Activated naive CD8-positive, alpha-beta T cell treated with anti-CD3 and anti-CD28 coated beads, Interleukin-2, amount 50 U/mL, for 24 hours (primary cell): ENCODE measurements at places on chromosomes 6 and 20.

- no peak for DNase-seq
Observed at GRCh38 chr6:125818225-125818657, 27.5 kb downstream of the NCOA7 start.

DNA sequence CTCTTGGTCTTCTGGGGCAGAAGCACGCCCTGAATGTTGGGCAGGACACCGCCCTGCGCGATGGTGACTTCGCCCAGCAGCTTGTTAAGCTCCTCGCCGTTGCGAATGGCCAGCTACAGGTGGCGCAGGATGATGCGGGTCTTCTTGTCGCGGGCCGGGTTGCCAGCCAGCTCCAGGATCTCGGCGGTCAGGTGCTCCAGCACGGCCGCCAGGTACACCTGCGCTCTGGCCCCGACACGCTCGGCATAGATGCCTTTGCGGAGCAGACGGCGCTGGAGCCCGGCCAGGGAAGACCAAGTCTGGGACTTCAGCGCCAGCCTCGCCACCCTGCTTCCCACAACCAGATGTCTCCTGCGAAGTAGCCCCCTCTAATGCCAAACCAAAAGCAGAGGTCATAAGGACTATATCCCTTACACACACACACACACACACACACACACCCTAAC, 8.0 kb upstream of the SLC17A3 start:
- DNase-seq = peak; percentile 16

DNA sequence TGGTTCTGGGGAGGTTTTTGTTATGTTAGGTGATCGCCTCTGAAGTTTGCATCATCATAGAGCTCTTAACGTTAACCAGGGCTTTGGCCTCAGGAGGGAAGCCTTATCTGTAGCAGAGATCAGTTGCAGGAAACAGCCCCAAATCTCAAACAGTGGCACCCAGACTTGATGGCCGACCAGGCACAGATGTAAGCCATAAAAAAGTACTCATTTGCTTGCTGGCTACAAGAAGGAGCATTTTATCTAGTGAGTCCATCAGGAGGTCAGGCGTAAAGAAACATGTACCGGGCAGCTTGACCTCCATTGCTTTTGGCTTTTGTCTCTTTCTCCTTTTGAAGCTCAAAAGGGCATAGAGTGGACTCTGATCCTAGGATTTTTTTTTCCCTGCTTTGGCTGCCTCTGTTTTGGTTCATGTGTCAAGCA, 122.3 kb downstream of the CCDC170 start:
- no peak for DNase-seq

GRCh38 chr6:20409427-20409971, 7.8 kb downstream of the E2F3 start:
- DNase-seq = no peak

DNA sequence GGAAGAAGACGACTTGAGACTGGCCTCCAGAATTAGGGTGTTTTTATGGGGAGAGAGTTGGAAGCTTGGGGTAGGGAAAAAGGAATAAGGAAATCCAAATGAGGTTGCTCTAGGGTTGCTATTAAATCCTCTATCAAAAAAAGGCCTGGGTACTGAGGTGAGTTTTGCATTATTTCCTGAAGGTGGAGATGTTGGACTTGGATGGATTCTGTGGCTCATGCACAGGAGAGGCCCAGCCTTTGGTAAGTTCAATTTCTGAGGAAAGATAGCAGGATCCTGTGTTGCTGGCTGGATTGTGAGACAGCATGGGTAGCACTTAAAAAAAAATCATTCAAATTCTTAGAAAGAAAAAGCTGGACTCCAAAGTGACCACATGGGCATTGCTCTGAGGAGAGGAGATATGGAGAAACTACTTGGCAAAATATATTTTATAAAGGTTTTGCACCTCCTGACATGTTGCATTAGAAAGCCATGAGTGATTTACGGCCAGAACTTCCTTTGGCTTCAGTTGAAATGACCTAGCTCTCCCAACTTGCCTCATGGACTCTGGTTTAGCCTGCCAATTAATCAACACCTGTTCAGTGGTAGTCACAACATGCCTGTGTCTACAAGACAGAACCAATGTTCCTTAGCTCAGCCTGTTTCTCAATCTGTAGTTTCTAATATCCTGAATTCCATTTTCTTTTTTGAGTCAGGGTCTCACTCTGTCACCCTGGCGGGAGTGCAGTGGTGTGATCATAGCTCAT, 152.1 kb upstream of the RALGAPA2 start:
- no peak for DNase-seq

DNA sequence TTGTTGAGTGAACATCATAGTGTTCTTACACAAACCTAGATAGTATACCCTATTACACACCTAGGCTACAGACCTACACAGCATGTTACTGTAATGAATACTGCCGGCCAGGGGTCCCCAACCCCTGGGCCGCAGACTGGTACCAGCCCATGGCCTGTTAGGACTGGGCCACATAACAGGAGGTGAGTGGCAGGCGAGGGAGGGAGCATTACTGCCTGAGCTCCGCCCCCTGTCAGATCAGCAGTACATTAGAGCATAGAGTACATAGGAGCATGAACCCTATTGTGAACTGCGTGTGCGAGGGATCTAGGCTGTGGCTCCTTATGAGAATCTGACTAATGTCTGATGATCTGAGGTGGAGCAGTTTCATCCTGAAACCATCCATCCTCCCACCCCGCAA, 126.3 kb downstream of the PRND start:
- no peak for DNase-seq

- no peak for DNase-seq
Observed at GRCh38 chr6:38033442-38033982, 214.0 kb downstream of the ZFAND3 start.

GRCh38 chr20:38057351-38057972, 23.9 kb downstream of the RPRD1B start:
- DNase-seq = peak; percentile 83

DNA sequence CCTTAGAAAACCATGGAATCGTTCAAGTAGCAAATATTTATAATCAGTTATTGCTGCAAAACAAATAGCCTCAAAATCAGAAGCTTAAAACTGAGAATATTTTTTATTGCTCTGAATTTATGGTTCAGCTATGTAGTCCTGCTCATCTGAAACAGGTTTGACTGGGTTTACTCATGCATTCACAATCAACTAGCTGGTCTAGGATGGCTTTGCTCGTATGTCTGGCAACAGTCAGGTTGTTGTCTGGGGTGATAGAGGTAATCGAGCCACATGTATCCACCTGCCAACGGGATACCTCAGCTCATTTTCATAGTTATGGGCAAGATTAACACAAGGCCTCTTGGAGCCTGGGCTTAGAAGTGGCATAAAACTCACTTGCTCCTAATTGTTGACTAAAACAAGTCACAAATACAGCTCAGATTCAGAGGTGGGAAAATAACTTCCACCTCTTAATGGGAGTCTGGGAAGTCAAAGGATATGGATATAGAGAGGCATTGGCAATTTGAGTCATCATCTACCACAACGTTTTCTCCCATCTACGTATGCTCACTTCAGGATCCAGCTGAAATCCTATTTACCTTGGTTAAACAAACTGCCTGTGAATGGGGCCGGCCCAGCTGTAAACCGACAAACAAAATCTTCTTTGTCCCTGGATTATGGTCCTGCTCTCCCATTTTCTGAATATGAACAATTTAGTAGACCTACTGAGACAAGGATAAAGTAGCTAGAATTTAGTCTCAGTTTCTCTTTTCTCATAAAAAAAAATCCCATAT, 54.5 kb upstream of the TENT5A start:
- no peak for DNase-seq

DNA sequence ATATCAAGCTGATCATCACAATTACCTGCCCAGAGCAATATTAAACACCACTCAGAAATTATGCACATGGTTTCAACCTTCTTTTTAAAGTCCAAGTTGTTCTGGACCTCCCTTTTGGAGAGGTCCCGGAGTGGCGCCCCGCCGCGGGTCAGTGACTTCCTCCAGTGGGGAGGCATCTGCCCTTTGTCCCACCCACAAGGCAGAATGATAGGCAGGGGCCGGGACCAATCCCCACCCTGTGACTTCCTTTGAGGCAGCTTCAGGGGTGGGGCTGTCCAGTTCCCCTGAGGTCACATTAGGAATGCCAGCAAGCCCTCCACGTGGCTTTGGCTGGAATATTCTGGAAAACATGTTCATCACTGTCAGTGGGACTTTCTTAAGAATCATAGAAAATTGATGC, 207.0 kb downstream of the ANKRD60 start:
- DNase-seq = no peak

GRCh38 chr6:18488526-18489270, 101.5 kb downstream of the RNF144B start:
- no peak for DNase-seq

- DNase-seq = no peak
Observed at GRCh38 chr6:13425270-13425873, 62.0 kb downstream of the GFOD1 start.

DNA sequence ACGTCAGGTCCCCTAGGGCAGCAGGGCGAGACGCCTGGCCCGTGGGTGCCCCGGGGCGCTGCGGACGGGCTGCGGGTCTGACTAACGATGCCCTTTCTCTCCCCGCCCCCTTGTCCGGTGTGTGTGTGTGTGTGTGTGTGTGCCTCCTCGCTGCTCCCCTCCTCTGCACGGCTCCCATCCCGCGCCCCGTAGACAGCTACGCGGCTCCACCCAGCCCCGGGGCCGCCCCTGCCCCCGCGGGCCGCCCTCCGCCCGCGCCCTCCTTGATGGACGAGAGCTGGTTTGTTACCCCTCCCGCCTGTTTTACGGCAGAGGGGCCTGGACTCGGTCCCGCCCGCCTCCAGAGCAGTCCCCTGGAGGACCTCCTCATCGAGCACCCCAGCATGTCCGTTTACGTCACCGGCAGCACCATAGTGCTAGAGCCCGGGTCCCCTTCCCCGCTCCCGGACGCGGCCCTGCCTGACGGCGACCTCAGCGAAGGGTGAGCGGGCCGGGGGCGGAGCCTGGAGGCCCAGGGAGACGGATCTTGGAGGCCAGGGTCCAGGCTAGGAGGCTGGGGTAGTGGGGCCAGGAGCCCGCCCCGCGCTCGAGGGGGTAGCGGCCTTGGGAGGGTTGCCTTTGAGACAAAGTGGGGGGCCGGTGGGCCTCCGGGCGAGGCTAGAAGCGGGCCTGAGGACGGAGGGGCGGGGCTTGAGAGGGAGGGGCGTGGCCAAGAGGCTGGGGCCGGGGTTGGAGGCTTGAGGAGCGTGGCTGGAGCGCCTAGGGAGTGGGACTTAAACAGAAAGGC, 5.1 kb downstream of the TP53INP2 start:
- DNase-seq = peak; percentile 86

- no peak for DNase-seq
Observed at GRCh38 chr20:49677777-49678758, 35.6 kb downstream of the B4GALT5 start.

DNA sequence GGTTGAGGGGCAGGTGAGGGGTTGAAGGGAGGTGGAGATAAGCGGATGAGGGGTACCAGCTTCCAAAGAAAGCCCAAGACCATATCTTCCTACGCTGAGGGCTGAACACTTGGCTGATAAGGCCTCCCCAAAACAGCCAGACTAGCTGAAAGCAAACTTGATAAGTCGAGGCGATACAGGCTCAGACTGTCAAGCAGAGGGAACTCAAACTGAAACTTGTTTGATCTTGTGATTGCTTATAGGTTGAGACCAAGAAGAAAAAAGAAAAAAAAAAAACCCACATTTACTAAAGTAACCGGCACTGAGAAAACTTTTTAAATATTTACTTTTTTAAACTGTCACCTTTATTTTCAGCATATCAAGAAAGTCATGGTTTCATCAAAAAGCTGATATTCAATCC, 73.6 kb downstream of the TRERF1 start:
- no peak for DNase-seq

DNA sequence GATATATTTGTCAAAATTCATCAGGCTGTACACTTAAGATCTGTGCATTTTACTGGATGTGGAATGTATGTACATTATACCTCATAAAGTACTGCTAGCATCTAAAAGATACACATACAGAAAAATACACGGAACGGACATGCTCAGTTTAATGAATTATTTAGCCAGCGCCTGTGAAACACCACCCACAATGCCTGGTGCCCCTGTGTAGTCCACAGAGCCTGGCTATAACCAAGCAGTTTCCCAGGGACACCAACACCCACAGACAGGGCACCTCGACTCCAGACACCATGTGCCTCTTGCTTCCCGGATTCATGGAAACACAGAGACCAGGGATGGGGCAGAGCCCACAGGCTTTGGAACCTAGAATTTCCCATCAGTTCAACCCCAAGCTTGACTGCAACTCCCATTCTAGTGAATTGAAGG, 17.4 kb upstream of the ARMC12 start:
- DNase-seq = peak; percentile 29

DNA sequence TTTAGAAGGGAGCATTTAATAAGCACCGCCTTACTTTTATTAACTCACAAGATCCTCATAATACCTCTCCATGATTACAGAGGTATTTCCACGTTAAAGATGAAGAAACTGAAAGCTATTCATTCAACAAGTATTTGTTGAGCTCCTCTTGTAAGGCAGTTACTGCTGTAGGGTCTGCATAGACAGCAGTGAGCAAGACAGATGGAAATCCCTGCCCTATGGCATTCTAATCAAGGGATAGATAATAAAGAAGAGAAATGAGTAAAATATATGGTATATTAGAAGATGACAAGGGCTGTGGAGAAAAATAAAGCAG, 77.8 kb upstream of the CTNNBL1 start:
- no peak for DNase-seq

- DNase-seq = no peak
Observed at GRCh38 chr6:29561606-29562181, 2.2 kb upstream of the UBD start.

- no peak for DNase-seq
Observed at GRCh38 chr6:169783401-169783800, 32.0 kb downstream of the ERMARD start.

DNA sequence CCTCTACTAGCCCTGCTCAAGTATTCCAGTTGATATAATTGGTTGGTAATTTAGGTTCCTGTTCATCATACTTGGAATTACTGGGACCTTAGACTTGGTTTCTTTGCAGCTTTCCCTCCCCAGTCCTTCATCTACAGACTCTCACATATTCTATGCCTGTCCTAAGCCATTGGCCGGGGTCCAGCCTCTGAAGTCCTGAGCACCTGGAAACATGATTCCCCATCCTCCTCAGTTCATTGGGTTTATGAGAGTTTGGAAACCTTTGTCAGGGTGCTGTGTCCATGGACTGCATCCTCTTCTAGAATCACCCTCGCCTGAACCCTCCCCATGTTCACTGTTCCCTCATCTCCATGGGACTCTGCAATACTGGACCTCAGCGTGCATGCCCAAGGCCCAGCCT, 8.8 kb downstream of the GSTA2 start:
- DNase-seq = no peak

- no peak for DNase-seq
Observed at GRCh38 chr20:49290608-49291191, 12.8 kb upstream of the ZNFX1 start.

DNA sequence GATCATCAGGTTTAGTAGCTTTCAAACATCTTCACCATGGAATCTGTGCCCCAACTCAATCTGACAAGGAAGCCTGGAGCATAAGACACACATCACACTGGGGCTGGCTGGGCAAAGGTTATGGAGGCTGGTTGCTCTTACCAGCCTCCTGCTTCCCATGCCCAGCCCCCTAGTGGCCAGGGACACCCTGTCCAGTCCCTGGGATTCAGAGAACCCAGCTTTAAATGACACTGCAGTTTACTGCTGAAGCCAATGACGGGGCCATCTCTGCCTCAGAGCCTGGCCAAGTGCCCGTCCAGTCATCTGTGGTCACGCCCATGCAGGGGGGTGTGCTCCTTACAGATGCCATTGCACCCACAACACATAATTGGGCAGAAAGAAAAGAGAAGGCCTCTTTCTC, 272.9 kb downstream of the SMOC2 start:
- no peak for DNase-seq

- DNase-seq = no peak
Observed at GRCh38 chr20:59937150-59937549, 3.0 kb downstream of the PPP1R3D start.
